ENCODE measurements at places on chromosomes 5 and 9.

DNA sequence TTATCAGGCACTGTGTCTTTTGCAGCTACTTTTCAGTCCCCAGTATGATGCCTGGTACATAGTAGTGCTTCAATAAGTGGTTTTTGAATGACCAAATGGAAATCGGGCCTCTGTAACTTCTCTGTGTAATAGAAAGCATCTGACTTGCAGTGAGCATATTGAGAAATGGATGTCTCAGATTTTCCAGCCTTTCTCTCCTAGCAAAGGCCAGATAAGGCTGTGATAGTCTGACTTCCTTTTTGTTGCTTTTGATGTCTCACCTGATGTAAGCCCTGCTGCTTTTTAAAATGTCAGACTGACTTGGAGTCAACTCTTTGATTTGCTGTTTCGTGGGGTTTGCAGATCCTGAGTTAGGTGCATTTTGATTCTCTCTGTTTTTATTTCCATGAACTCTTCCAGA lies 590.0 kb upstream of the ZNF608 start:
- DNase-seq = no peak

DNA sequence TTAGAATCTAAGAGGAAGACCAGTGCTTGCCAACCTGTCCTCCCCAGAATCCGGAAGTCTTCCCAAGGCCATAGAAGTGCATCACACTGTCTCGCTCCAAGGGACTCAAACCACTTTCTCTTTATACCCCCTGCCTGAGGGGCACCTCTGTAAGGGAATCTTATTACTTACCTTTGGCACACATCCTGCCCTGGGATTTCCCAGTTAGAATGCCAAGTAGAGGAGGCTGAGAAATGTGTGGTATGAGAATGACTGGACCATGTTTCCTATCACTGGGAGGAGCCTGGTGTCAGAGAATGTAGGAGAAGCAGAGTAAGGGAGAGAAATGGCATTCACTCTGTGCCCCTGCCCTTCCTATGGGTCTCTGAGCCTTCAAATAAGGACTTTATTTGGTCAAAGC lies 85.8 kb downstream of the AOPEP start:
- no peak for DNase-seq

DNA sequence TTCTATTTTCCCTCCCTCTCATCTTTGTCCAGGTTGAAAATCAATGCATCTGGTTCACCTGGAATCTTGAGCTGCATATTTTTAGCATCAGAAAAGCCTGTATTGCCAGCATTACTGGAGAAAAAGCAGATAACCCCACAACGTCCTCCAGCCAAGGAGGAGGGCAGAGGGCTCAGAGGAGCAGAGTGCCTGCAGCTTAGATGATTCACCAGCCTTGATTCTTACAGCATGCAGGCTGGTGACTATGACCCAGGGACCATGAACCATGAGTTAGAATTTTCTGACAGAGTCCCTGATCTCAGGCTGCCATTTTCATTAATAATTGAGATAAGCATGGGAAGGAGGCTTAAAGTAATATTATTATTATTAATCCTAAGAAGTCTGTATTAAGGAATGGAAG lies 278.2 kb downstream of the BRINP1 start:
- no peak for DNase-seq

DNA sequence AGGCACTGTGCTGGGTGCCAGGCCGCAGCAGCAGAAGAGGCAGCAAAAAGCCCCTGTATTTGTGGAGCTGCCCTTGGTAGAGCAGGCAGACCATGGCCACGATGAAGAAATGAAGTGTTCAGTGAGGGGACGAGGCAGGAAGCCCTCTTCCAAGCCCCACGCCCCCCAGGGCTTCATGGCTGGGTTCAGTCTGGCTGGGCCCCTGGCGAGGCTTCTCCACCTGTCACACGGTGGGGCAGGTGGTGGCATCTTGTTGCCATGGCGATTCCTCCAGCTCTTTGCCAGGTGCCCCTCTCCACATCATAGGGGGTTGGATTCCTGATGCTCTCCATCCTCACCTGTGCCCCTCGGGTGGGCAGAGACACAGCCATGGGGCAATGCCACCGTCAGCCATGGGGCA lies 21.5 kb downstream of the ADGRD2 start:
- DNase-seq = no peak

GRCh38 chr9:129875181-129875611 lies 39.9 kb downstream of the USP20 start:
- DNase-seq = no peak

DNA sequence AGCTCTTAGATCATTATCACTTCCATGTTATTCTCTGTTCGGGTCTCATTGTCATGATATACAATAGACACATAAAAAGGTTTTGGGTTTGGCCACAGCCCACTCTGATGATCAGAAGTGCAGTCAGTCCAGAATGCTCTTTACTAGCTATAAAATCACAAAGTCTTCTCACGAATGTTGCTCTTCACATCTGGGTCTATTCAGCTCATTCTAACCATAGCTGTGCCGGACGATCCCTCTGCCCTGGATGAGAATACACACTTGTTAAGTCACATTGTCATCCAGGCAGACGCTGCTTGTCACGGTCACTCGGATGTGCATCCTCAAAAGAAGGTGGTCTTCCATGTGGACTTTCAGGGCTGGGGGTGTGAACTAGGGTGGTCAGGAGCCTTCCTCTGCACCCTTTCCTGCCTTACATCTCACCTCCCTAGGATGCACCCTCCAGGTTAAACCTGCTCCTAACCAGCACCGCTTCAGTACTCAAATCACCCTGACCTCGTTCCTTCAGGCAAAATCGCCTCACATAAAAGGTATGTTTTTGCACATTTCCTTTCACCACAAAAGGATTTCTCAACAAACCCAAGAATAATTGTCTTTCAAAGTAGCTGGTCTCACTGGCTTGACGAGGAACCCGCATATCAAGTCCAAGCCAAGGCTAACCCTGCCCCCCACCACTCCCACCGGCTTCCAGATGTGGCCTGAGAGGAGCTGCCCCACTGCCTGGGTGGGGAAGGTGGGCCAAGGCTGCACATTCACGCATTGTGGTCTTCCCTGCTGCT lies 21.9 kb downstream of the ANKH start:
- DNase-seq = no peak

GRCh38 chr9:5361326-5362010 lies 21.8 kb upstream of the RLN1 start:
- no peak for DNase-seq

GRCh38 chr5:75566710-75567309 lies 44.4 kb upstream of the ANKDD1B start:
- DNase-seq = no peak

DNA sequence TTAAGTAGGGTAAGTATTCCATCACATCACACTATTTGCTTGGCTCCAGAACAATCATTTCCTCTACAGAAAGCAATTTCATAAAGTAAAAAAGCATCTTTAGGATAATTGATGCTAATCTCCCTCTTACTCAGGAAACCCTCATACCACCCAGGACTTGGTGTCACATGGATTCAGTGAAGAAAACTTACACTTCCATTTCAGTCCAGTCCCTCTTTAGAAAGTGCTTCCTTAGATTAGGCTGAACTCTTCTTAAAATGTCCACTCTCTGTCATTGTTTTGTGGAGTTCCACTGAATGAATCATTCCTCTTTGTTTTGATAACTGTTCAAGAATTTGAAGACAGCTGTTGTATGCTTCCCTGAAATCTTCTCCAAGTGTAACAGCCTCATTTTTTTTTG lies 144.0 kb upstream of the ZNF462 start:
- DNase-seq = no peak

DNA sequence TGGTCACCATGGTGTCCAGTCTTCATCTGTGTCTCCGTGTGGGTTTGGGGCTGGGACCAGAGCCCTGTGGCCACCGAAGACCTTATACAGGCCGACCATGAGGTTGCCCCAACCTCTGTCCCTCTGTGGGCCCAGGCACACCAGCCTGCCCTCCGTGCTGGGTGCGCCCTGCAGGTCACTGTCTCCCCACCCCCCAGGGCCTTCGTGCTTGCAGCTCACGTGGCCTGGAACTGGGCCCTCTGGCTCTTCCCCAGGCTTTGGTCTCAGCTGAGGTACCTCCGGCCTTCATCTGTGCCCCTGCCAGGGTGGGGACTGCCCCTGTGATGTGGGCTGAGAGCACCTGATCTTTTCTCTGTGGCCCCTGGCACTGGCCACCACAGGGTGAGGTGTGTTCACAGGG lies 92.1 kb downstream of the RXRA start:
- no peak for DNase-seq

DNA sequence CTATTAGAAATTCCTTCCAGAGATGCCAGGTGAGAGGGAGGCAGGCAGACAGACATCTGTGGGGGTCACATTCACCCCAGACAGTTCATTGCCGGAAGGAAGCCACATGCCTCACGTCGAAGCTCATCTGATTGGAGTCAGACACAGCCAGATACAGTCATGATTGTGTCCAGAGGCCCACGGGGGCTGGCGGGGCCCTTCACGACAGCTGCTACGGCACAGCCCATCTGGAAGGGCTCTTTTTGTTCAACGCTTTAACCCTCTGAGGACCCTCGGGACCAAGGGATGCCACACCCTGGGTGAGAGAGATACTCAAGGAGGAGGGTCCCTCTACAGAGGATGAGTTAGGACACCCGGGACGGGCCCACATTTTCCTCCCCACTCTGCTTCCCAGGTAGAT lies 31.9 kb upstream of the GABRP start:
- no peak for DNase-seq

GRCh38 chr9:124928116-124928515 lies 12.8 kb downstream of the GOLGA1 start:
- no peak for DNase-seq

GRCh38 chr9:110776221-110776620 lies 107.6 kb downstream of the MUSK start:
- no peak for DNase-seq

DNA sequence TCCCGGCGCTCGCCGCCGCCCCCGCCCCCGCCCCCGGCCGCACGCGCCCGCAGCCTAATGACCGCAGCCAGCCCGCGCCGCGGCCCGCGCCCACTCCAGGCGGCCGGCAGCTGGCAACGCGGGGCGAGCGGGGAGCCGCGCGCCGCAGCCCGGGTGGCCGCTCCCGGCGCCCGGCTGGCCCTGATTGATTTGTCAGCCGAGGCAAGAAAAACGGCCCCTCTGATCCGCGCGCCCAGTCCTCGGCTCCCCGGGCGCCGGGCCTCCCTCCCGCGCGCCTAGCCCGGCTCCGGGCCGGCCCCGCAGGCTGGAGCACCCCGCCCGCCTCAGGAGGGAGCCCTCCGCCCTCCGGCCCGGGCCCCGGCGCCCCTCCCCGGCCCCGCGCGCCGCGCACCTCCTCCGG lies 11.9 kb upstream of the LHX2 start:
- no peak for DNase-seq

DNA sequence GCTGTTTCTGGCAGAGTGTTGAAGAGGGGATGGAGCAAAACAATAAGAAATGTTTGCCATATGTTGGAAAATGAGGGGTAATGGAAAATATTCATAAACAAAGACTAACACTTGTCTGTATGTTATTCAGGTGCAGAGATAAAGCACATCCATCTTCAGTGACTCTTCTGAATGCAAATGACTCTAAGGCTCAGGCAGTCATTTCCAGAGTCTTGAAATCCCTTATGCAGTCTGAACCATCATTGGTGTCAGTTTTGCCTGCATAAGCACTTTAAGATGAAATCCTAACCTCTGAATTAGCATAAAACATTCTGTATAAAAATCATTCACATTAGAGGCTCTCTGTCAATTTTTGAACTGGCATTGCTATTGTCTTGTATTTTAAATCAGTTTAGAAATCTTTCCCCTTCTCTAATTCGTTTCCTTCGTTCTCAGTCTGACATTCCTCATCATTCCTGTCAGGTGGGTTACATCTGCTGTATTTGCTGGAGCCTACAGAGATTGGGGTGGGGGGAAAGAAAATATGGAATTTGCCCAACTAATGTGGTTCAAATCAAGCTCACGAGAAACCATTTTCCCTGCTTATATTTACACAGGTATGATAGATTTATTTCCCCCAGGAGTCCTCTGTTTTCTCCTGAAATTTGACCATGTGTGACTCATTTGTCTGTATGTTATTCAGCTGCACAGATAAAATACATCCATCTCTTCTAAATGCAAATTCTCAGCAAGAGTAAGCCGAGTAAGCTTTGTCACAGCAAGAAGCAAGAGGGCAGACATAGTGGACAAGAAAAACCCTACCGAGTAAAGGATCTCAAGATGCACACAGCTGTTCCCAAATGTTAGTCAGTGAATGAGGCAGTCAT lies 31.6 kb downstream of the ENC1 start:
- no peak for DNase-seq

DNA sequence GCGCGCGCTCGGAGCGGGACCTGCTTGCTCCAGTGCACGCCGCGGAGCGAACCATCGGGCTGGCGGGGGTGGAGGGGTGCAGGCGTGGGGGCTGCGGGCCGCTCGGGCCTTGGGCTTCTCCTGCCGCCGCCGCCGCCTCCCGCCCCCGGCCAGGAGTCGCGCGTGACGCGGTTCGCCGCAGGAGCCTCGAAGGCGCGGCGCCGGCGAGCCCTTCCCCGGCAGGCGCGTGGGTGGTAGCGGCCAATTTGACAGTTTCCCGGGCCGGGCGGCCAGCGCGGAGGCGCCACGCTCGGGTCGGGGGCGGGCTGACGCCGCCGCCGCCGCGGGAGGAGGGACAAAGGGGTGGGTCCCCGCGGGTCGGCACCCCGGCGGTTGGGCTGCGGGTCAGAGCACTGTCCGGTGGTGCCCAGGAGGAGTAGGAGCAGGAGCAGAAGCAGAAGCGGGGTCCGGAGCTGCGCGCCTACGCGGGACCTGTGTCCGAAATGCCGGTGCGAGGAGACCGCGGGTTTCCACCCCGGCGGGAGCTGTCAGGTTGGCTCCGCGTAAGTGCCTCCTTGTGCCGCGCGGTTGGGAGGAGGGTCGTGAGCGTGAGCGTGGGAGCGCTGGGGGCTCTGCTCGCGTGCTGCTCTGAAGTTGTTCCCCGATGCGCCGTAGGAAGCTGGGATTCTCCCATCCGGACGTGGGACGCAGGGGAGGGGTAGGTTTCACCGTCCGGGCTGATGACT lies at the start of gene TJP2:
TJP2 (plus strand) TSS at position 387 of the 725 bp plus-strand sequence; CDS start at position 483, 96 bp downstream.
- peak; percentile 85 for DNase-seq

GRCh38 chr5:43483298-43484105 lies at the start of gene TMEM267:
Gene TMEM267 (minus strand): TSS chr5:43483865. CDS start chr5:43453969, 29,896 bp downstream.
- peak; percentile 95 for DNase-seq

- no peak for DNase-seq
Observed at GRCh38 chr5:155027993-155028629, 14.6 kb downstream of the KIF4B start.

- DNase-seq = no peak
Observed at GRCh38 chr5:26625099-26625498, 413.3 kb downstream of the CDH9 start.

DNA sequence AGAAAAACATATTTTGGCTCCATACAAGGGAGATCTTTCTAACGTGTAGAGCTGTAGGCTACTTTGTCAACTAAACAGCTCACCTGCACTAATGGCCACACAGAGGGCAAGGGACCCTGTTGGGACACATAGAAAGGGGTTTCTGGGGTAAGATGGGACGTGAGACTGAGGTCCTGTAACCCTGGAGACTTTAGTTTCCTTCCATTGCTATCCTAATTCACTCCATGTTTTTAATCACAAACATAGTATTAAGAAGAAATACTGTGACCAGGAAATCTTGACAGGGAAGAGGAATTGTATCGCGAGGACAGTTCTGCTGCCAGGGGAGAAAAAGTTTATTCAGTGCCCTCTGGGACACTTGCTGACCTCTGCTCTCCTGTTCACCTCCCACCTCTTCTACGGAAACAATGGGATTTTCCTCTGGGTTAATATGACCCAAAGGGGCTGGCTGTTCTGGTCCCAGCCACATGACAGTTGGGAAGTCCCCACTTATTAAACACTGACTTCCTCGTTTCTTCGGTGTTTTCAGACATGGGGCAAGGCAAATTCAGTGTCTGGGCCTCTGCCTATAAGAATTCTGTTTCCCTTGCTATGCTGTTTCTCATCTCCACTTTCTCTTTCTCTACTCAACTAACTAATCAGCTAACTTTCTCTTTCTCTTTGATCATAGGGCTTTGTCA lies 106.9 kb upstream of the SEMA6A start:
- no peak for DNase-seq

Measured in ascending aorta (tissue), 2 donors.